Activated CD8-positive, alpha-beta memory T cell treated with anti-CD3 and anti-CD28 coated beads for 4 hours (primary cell): ENCODE measurements at places on chromosomes 7 and 10.

- no peak for DNase-seq
These were observed 269.6 kb downstream of the ELFN1 start for GRCh38 chr7:1939434-1940401.

GRCh38 chr10:689121-689451 lies 382 bp downstream of the DIP2C start:
- no peak for DNase-seq

GRCh38 chr7:47852330-47853245 lies 95.7 kb downstream of the PKD1L1 start:
- DNase-seq: no peak

- no peak for DNase-seq
These were observed 64.6 kb downstream of the GBF1 start for GRCh38 chr10:102309916-102310315.

- DNase-seq: no peak
These were observed 62.9 kb upstream of the OPN4 start for GRCh38 chr10:86591436-86591835.

DNA sequence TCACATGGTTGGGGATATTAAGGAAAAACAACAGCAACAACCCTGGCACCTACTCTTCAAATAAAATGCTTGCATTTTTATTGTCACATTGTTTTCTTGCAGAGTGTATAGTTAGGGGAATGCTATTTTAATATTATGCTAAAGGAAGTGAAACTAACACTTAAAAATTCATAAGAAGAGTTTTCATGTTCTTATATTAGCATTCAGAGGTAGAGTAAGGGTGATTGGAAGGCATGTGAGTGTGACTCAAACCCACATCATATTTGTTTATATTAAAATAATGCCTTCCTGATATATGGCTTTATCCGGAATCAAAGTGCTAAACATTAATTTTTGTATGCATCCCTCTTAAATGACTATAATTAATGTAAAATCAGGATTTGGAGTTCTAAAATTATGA lies 59.8 kb upstream of the TES start:
- DNase-seq: no peak

DNA sequence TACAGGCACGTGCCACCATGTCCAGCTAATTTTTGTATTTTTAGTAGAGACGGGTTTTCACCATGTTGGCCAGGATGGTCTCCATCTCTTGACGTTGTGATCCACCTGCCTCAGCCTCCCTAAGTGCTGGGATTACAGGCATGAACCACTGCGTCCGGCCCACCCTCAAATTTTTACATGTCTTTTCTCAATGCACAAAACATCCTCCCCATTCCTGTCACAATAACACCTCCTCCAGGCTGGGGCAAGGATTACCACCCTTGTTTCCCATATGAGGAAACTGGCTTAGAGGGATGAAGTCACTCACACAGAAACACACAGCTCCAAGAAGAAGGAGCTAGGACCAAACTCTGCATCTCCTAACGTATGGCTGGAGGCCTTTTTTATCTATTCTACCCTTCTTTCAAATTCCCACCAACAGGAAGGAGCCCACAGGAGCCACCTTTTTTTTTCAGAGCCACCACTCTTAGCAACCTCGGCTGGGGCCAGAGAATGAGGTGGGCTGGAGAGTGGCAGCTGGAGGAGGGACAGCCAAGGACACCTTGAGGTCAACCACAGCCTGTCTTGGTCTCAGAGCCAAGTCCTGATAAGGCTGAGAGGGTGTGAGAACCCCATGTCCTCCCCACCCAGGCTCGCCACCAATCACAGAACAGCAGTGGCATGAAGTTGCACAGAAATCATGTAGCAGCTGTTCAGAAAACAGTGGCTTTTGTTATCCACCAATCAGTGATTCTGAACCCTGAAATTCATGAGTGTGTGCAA lies 113.1 kb upstream of the PDLIM1 start:
- no peak for DNase-seq

GRCh38 chr7:149468208-149468607 lies 7.3 kb upstream of the ZNF777 start:
- DNase-seq: no peak

DNA sequence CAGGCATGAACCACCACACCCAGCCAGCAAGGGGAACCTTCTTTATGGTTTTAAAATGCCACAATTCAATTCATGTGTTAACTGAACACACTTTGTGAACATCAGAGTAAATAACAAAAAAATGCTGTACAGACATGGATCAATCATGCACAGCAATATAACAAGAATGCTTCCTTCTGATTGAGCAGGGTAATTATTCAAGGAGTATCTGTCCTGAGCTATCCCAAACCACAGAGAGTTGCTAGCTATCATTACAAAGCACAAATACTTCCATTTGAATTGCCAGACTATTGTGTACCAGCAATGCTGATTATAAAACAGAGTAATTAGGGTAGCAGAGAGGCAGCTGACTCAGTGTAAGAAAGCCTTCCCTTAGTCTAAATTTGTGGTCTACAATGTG lies 11.3 kb upstream of the RHOBTB1 start:
- no peak for DNase-seq

- no peak for DNase-seq
These were observed 143.4 kb upstream of the ITGB1 start for GRCh38 chr10:33101392-33101787.

DNA sequence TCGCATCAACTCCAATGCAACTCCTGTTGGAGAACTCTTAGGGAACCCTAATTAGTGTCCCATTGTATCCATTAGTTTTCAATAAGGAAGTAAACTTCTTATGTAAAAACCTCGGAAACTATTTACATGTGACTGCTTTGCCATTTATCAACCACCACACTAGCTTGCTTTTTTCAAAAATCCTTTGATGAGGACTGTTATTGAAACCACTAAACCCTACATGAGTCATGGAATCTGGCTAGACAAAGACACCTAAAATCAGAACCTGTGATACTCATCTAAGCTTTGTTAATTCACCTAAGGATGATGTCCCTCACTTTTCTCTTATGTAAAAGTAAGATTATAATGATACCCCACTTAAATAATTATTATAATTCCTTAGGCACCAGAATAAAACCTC lies 414.1 kb upstream of the ETV1 start:
- no peak for DNase-seq

DNA sequence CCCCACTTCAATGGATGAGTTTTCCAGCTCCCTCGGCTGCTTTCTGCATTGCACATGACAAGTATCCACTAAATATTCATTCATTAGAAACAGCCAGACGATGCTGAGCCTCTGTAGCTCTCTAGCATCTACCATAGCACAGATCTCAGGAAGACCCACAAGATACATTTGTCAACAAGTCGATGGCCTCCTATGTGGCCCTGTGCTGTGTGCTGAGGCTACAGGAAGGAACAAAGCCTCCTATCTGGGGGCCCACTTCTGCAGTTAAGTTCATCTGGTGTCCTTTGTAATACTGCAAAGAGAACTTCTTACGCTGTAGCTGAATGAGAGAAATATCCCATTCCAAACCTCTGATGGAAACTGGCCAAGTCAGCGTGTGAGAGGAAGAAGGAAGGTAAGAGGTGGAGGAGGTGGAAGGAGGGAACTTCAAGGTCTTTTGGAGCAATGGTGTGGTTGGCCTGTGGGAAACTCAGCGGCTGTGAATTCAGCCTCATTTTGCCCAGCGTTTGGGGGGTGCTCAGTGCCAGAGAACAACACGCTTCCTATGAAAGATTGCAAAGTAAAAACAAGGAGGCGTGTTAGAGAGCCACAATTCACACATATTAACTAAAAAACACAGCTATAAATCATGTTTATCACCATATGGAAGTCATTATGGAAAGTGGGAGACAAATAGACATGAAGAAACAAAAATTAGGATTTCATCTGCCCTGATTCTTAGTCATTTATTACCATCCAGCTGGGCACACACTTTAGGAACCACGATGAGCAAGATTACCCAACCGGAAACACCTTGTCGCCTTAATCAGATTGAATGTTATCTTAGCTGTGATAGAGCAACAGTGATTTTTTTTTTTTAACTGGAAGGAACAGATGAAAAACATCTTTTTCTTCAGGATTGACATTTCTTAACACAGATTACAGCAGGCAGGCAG lies 62.2 kb upstream of the USP6NL start:
- DNase-seq: no peak

GRCh38 chr7:95628831-95629439 lies 32.6 kb upstream of the PDK4 start:
- DNase-seq: no peak

GRCh38 chr7:522071-522950 lies 2.7 kb upstream of the PDGFA start:
- DNase-seq: no peak

DNA sequence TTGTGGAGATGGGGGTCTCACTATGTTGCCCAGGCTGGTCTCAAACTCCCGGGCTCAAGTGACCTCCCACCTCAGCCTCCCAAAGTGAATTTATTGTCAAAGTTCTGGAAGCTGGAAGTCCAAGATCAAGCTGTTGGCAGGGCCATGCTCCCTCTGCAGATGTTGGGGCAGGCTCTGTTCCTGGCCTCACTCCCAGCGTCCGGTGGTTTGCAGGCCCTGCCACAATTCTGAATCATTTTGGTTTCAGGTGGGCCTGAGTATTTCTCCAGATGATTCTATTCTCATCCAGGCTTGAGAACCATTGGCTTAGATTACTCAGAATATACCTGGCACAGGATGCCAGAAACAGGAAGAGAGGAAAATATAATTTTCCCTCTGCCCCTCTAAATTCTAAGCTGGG lies 737.4 kb downstream of the TNS3 start:
- DNase-seq: no peak

GRCh38 chr7:19920705-19921104 lies 147.3 kb upstream of the TMEM196 start:
- DNase-seq: no peak

DNA sequence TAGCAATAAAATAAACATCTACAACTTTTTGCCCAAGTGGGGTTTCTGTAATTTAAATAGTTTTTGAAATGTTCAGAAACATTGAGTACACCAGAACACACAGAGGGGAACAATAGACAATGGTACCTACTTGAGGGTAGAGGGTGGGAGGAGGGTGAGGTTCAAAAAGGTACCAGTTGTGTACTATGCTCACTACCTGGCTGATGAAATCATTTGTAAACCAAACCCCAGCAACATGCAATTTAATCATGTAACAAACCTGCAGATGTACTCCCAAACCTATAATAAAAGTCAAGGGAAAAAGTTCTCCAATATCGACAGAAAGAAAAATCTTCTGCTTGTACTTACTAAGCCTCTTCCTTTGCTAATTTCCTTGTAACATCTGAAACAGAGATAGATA lies 4.2 kb upstream of the TES start:
- DNase-seq: no peak

DNA sequence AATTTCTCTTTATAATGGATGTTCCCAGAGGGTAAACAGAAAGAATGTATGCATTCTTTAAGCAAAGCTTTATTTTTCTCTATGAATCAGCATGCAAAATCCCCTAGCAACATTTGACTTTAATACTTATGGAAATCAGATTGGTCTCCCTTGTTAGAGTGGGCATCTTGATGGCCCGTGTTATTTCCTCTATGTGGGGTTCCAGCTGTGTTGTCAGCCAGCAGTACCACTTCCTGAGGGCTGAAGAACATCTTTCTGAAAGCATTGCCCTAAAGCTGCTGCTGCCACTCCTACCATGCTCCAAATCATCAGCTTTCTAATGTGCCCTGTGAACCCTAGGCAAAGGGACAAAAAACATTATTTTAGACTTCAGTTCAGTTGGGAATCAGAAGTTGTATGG lies 70.4 kb upstream of the HECTD2 start:
- no peak for DNase-seq

DNA sequence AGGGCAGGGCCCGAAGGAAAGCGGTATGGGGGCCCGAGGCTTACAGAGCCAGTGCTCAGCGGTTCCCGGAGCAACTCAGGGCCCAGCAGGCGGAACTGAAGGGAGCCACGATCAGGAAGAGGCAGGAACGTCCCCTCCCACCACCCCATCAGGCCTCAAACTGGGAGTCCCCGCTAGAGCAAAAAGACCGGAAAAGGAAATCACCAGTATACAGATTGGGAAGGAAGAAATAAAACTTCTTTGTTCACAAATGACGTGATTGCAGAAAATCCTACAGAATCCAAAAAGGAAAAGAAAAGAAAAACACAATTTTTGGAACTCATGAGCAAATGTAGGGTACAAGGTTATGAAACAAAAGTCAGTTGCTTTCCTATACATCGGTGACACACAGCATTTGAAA lies 21.6 kb upstream of the ZFAND2A start:
- DNase-seq: no peak

GRCh38 chr7:140686921-140687320 lies 9.6 kb upstream of the NDUFB2 start:
- no peak for DNase-seq

DNA sequence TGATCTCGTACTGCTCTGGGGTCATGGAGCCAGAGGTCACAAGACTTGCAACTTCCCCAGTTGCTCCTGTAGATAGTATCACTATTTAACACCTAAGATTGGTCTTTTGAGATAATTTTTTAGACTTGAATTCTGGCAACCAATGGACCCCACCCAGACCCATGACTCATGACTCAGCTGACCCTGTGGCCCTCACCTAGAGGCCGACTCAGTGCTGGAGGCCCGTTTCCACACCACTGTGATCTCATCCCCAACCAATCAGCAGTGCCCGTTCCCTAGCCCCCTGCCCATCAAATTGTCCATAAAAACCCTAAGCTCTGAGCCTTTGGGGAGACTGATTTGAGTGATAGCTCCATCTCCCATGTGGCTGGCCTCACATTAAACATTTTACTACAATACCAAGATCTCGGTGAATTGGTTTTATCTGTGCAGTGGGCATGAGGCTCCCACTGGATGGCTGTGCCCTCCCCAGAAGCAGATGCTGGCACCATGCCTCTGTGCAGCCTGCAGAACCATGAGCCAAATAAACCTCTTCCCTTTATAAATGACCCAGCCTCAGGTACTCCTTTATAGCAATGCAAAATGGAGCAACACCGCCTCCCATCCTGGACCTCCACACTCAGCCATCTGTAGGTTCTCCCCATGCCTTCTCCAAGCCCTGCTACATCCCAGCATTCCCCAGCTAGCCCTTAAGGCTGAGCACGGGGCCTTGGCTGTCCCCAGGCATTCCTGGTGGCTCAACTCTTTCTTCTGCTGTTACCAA lies 98.8 kb downstream of the PRKAG2 start:
- DNase-seq: no peak

- DNase-seq: no peak
These were observed 100.8 kb downstream of the EBF3 start for GRCh38 chr10:129863201-129863663.

DNA sequence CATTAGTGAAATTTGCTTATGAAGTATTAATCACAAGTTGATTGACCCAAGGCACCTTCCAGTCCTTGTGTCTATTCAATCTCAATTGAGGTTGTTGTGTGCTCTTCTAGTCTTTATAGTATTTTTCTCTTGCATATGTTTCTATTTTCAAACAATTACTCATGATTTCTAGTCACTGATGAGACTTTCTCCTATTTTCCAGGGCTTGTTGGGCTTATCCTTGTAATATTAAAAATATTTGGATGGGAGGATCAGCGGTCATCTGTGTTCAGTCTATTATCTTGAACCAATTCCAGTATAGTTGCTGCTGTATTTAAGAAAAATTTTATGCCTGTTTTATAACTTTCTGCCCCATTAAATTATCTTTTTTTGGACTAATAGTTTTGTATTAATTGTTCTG lies 154.4 kb downstream of the PTEN start:
- DNase-seq: no peak

- no peak for DNase-seq
These were observed 45.0 kb upstream of the AKR1C1 start for GRCh38 chr10:4918236-4918635.

GRCh38 chr7:88095-88926 lies 104.1 kb upstream of the FAM20C start:
- DNase-seq: no peak
